RWPE1 (cell line): ENCODE measurements at places on chromosomes 12 and 14.

DNA sequence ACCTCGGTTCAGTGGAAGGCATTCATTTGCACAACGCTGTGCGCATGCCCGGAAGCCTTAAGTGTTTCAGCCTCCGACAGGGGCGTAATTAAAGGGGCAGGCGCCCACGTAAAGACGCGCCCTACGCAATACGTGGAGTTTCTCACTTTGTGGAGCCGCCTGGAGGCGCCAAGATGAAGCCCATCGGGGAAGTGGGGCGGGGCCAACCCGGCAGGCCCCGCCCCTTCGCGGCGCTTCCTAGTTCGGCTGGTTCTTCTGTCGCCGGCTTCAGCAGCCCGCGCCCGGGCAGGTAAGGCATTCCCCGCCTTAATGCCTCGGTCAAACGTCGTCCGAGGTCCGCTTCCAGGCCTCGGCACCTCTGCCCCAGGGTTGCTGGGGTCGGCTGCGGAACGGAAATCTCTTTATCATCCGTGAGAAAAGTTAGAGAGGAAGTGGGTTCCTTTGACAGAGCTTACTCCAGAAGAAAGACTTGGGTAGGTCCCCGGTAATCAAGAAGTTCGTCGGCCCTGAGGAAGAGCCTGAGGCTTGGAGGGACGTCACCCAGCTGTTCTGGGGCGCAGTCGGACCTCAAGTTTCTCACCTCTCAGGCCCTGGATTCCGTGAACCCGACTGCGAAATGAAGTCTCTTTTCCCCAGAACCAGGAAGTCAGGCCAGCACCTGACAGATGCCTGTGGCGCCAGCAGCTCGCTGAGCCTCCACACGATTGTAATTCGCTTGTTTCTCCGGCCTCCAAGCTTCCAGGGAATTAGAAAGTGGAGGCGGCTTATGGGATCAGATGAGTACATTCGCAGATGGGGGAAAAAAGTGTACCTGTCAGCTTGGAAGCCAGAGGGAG, at the start of the genes IRAK4 and PUS7L:
TSS of gene IRAK4 (plus strand) at position 224 of the 836 bp plus-strand sequence. CDS start 9,161 bp downstream, outside the sequence.
TSS of gene PUS7L (minus strand) at position 63 of the 836 bp plus-strand sequence. CDS start 3,545 bp downstream, outside the sequence.
- peak; percentile 95 for DNase-seq

GRCh38 chr12:48943221-48943620, 14.1 kb downstream of the ARF3 start:
- no peak for DNase-seq

GRCh38 chr12:6735448-6736191, 11.8 kb downstream of the COPS7A start:
- DNase-seq = peak; percentile 72

DNA sequence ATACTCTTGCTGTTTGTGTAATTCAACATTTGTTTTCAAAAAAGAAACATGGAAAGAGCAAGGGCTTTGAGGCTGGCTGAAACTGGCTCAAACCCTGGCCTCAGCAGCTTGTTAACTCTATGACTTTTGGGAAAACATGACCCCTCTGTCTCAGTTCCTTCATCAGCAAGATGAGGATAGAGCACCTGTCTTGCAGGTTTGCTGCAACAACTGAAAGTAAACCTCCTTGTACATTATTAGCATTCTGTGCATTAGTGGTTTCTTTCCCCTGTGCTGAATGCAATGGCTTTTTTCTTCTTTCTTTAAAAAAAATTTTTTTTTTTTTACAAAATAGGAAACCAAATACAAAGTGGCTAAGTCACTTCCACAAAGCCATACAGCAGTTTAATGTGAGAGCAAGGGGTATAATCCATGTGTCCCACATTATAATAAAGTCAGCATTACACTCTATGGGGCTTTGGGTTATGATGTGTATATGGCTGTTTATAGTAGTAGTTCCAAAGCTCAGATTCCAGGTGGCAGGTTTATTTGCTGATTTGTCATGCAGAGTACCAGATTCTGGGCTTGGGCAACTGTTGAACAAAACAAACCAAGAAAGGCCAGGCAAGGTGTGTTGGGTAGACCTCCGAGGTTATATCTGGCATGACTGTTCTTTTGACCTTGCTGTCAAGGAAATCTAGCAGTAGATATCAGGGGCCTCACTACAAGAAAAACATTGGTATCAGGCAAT, 194.5 kb upstream of the CNOT2 start:
- DNase-seq = no peak

- DNase-seq = no peak
Observed at GRCh38 chr14:91229743-91230200, 14.7 kb downstream of the GPR68 start.

DNA sequence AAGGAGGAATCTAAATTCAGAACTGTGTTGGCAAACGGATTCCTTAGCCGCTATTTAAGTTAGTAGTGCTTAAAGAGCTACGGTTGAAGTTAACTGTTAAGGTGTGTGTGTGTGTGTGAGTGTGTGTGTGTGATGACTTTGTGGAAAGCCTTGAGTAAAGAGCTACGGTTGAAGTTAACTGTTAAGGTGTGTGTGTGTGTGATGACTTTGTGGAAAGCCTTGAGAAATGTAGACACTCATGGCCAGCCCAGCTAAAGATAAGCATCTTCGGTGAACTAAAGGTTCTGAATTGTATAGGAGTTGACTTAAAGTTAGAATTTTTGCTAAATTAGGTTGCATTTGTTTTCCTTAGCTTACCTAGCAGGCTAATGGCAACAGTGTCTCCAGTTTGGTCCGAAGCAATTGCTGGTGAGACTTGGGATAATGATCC, 1.4 kb downstream of the KTN1 start:
- DNase-seq = no peak

DNA sequence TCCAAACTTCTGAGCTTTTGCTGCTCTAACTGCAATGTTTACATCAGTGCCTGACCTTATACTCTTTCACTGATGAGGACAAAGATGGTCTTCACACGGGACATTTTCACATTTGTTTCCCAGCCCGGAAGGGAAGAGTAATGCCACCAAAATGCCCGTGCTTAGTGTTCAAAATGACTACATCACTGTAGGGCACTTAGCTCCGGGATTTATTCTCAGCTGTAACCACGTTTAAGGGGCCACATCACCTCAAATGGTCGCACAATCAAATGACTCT, 2.9 kb downstream of the GSG1 start:
- no peak for DNase-seq

DNA sequence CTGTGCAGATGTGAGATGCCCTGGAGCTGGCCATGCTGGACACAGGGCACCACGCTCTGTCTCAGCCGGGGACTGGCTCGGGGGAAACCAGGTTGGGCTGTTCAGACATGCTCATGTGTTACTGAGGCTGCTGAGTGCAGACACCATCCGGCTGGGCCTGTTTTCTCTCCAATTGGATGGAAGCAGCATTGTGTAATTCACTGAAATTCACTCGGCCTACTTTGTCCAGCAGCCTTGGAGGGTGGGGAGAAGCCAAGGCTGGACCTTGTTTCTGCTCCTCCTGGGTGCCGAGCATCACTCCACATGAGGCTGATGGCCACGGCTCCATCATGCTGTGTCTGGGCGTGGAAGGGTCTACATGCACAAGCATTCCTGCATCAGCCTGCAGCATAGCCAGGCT, 130.7 kb downstream of the SMOC1 start:
- DNase-seq = peak; percentile 30
